ENCODE measurements at places on chromosomes 4 and X.

DNA sequence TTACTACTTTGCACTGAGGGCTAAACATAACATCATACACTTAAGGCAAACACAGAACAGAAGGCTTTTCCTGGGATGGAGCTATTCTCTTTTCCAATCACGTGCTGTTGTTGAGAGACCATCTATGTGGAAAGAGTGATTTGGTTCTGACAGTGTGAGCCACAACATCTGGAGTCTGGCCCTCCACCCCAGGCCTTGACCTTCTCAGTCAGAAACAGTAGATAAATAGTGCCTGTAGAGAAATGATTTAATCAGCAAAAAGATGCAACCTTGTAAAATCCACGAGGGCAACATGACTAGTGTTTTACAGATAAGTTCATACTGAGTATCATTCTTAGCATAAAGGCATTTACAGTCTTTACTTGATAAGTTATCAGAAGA, 10.8 kb upstream of the SFRP2 start:
- DNase-seq = no peak

- no peak for DNase-seq
Measured at GRCh38 chr4:127708985-127709384, 21.2 kb upstream of the SLC25A31 start.

- peak; percentile 48 for DNase-seq
Measured at GRCh38 chrX:87900320-87900908, 382.8 kb downstream of the KLHL4 start.

DNA sequence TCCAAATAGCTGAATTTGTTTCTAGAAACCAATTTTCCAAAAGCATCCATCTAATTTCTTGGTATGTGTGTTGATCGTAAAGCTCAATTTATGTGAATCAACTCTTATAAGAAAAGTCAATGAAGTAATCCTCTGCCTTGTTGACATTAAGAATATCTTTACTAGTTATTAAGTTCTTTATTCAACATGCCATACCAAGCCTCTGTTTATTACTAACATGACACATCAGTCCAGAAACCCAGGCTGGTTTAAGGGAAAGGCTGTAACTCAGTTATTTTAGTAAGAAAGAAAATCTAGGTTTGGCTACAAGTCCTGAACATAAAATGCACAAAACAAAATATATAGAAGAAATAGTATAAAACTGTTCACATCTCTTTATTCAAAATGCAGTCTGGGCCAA, 48.0 kb downstream of the KLHL34 start:
- DNase-seq = no peak

GRCh38 chr4:154738426-154738825, 5.4 kb upstream of the LRAT start:
- no peak for DNase-seq

DNA sequence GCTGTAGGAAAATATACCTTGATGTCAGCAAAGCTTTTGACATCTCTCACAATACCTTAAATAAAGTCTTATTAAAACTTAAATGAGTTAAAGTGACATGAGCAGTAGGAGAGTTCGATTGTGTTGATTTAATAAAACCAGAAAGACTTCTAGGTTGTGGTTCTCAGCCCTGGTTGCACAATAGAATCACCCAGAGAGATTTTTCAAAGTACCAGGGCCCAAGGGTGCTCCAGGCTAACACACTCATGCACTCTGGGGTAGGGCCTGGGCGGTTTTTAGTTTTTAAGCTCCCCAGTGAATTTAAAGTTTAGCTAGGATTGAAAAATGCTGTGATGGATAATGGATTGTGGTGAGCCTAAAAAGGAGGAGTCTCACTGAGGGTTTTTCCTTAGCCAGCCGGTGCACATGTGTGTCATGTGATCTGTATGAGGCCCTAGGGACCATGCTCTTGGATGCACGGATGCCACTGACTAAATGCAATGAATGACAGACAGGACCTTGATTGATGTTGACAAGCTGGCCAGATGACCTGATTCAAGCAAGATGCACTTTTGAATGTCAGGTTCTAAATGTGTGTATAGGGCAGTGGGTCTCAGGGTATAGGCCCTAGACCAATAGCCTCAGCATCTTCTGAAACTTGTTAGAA, 185.0 kb downstream of the PTTG2 start:
- DNase-seq = no peak
